ENCODE measurements at places on chromosomes 7 and 10.

GRCh38 chr7:87628780-87629569 is 777 bp downstream of the RUNDC3B start:
- no peak for DNase-seq

DNA sequence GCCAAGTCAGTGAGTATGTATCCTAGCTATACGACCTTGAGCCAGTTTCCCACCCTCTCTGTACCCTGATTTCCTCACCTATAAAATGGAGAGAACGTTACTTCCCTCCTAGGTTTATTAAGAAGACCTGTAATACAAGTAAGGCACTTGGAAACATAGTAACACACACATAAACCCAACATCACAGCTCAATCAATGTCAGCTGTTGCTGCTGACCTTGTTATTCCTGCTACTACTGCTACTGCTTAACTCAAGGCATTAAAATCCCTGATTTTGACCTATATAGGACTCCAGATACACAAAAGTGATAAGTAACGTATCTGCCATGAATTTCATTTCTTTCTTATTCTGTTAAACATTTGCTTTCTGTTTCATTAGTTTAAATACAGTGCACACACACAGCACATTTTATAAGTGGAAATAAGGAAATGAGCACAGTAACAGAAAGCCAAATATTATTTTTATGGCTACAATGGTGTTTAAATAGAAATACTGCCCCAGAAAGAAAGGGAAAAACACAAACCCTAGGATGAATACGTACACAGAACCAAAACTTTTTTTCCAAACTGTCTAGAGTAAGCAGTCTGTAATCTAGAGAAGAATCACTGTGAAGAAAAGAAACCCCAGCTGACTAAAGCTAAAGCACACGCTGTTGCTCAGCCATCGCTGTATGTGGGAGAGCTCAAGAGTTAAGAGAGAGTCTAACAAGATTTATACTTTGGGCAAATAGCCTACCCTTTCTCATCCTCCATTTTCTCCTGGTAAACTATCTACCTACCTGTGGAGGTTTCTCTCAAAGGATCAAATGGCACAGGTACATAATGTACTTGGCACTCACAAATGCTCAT is 19.0 kb downstream of the NAPEPLD start:
- no peak for DNase-seq

DNA sequence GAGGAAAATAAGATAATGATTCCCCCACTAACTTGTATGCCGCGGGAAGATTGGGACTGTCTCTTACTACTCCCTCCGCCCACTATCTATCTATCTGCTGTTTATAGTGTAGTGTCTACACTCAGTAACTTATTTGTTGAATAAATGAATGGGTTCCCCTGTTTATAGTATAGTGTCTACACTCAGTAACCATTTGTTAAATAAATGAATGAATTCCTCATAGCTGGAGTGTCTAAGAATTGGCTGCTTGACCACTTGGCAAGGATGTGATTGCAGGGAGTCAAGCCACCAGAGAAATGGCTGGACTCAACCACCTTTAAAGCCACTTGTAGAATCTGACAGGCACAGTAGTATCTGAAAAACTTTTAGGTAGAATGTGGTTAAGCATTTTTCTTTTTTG is 147.1 kb downstream of the TRIL start:
- DNase-seq = no peak

GRCh38 chr10:78398382-78398781 is 364.7 kb downstream of the RPS24 start:
- DNase-seq = no peak

GRCh38 chr7:75712517-75713361 is 26.0 kb downstream of the HIP1 start:
- DNase-seq = no peak

DNA sequence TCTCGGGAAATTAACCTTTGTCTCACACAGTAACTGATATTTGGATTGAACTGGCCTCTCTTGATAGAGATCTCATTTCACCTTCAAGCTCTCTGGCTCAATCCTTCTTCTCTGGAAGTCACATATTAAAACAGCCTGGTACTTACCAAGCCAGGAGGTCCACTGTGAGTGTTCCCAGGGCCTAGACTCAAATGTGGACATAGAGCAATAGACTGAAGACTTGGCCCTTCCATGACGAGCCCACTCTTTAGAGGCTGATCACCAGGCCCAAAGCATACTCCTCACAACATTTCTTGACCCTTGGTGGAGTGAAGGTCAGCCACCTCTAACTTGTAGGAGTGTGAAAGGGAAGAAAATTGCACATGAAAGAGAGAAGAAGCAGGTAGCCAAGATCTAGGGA is 38.5 kb downstream of the COL1A2 start:
- no peak for DNase-seq

GRCh38 chr7:142626420-142627035 is 122.7 kb upstream of the PRSS1 start:
- DNase-seq = peak; percentile 67

DNA sequence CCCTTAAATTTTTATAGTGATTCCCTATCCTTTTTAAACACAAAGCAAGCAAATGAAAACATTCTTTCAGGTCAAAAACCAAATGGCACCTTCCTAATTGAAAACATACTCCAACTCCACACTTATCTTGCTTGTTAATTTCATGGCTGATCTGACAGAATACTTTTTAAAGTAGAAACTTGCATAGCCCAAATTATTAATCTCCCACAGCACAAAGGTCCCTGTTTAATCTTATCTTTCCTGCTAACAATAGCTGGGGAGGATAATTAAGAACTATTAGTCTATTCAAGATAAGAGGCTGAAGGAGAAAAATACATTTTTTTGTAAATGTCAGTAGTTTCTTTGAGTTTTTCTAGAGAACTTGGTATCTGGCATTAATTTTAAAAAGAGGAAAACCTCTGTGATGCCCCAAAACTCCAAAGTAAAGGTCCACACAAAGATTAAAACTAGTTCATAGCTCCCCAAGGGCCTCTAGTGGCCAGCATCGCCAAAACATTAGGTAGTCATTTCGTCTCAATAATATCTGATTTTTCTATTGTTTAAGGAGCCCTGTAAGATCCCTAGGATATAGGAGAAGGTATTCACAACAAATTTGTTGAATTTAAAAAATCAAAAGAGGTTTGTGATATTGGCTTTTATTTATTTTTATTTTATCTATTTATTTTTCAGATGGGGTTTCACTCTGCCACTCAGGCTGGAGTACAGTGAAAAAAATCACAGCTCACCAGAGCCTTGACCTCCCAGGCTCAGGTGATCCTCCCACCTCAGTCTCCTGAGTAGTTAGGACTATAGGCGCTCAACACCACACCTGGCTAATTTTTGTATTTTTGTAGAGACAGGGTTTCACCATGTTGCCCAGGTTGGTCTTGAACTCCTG is 14.7 kb downstream of the CDNF start:
- no peak for DNase-seq

- no peak for DNase-seq
Observed at GRCh38 chr7:29296421-29296820, 101.8 kb downstream of the CHN2 start.

DNA sequence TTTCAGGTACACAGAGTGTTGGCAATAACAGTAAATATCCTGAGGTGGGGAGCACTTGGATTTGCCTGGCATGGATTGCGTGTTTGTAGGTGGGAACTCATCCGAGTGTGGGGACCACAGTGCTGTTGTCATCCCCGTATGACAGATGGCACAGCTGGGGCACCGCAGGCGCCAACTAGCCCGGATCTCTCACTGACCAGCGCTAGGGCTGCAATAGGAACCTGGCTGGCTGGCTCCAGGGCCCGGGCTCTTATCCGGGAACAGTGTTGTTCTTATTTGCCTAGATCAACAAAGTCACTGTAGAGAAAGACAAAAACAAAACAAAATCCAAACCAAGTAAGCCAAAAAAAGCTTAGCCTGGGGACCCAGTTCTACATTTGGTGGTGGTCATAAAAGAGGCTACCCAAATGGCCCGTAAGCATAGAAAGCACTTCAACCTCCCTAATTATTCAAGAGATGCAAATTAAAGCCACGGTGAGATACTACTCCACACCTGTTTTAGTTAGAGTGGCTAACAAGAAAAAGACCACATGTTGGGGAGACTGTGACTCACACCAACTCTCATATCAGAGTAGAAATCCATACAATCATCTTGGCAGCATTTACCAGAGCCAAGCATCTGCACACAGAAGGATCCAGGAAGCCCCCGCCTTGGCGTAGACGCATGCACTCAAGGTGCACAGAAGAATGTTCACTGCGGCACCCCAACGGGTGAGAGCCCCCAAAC is 27.2 kb upstream of the PFKFB3 start:
- DNase-seq = no peak

GRCh38 chr10:66928776-66929175 is 2.9 kb downstream of the LRRTM3 start:
- no peak for DNase-seq

DNA sequence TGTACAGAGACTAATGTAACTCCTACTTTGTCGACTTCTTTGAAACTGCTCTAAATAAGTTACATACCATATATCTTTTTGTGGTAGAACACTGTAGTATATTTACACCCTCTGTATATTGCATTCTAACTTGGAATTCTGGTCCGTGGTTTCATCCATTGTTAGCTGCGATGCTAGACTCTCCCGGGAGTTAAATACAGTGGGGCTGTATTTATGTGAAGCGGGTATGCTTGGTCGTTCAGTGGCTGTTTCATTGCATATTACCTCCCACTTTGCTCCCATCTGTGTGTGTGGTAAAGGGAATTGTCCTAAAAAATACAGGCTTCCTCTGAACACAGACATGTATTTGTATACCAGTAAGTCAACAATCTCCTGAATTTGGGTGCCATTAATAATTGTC is 231.1 kb downstream of the SLC25A13 start:
- DNase-seq = no peak

GRCh38 chr10:25849988-25850387 is 84.0 kb upstream of the MYO3A start:
- no peak for DNase-seq

GRCh38 chr7:128131115-128131514 is 99.9 kb upstream of the LRRC4 start:
- no peak for DNase-seq

- DNase-seq = no peak
Observed at GRCh38 chr10:63634488-63635065, 113.4 kb downstream of the REEP3 start.

- DNase-seq = no peak
Observed at GRCh38 chr7:73740771-73741170, 2.2 kb upstream of the ABHD11 start.

All from ascending aorta (tissue), 2 donors.